PC-3 (cell line): ENCODE measurements at places on chromosomes 16 and 17. TPM values are rescaled to one million over a fixed set of nuclear protein-coding genes. Genes with fewer than 3 reads are reported as not detected.

DNA sequence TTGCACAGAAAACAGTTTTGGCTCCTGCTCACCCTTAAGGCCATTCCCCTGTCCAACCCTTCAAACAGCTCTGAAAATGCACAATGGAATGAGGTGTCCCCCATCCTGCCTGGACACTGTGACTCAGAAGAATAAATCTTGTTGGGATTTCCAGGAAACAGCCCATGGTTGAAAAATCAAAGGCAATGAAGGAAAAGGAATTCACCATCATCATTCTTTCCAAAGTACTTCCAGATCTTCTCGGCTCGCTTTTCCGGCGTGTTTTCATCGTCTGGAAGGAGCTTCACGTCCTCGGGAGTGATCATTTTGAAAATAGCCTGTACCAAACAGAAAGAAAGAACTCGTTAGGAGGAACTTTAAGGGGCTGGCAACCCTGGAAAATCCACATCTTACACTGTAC is 4.3 kb downstream of the RCVRN start:
- no peaks in the 10 kb centered on the region for H3K27me3 ChIP-seq
- H3K4me1 ChIP-seq, result peaks cover 11% of the 10 kb centered on the region; the same call in 1 of the 2 replicates
- DNase-seq, result peak; percentile 47

- H3K27ac ChIP-seq, result no peak overlapping the region
- no peaks in the 10 kb centered on the region for H3K36me3 ChIP-seq
- no peak overlapping the region for H3K4me3 ChIP-seq
- H3K27me3 ChIP-seq, result no peaks in the 10 kb centered on the region
- peaks cover 11% of the 10 kb centered on the region for H3K4me1 ChIP-seq
Observed at GRCh38 chr16:12392585-12393091, 411.0 kb downstream of the CPPED1 start.

GRCh38 chr16:65950211-65950610 is 416.3 kb upstream of the CDH5 start:
- peak; percentile 6 for DNase-seq
- H3K27me3 ChIP-seq, result no peaks in the 10 kb centered on the region
- H3K36me3 ChIP-seq, result no peaks in the 10 kb centered on the region
- no peak overlapping the region for H3K4me3 ChIP-seq
- H3K27ac ChIP-seq, result no peak overlapping the region

KRT17 gene
- 92.1 and 115 TPM in 2 replicates for total RNA-seq

DNA sequence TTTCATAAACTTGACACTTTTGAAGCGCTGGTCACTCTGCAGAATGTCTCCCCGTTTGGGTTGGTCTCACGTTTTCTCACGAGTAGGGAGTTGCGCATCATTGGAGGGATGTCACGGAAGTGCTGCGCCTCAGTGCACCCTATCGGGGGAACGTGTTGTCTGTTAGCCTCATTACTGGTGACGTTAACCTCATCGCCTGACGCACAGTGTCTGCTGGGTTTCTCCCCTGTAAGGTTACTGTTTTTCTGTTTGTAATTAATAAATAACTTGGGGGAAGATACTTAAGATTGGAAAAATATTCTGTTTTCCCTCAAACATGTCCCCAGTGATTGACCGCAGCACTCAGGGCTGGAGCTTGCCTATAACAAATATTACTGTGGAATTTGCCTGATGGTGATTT is 26.7 kb downstream of the VAC14 start:
- no peak overlapping the region for H3K27ac ChIP-seq
- DNase-seq, result no peak

DNA sequence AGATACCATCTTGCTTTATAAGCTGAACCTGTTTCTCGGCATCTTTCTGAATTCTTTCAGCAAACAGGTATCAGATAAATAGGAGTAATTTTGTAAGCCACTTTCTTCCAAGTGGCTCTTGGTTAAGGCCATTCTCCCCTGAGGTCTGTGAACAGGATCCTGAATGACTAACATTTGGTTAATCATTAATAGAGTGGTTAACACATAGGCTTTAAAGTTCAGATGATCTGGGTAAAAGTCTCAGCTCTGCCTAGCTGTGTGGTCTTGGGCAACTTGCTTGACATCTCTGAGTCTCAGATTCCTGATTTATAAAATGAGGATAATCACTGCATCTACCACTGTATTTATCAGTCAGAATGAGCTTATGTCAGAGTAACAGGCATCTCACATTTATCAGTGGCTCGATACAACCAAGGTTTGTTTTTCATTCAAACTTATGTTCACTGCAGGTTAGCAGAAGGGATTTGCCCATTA is 44.4 kb upstream of the ANKFN1 start:
- no peak overlapping the region for H3K27ac ChIP-seq
- H3K27me3 ChIP-seq, result 0 out of 2 replicates have a peak, but pooled peaks cover 9% of the 10 kb centered on the region

GPRC5B gene
- total RNA-seq, result 5.5 and 12.4 TPM in 2 replicates

DNA sequence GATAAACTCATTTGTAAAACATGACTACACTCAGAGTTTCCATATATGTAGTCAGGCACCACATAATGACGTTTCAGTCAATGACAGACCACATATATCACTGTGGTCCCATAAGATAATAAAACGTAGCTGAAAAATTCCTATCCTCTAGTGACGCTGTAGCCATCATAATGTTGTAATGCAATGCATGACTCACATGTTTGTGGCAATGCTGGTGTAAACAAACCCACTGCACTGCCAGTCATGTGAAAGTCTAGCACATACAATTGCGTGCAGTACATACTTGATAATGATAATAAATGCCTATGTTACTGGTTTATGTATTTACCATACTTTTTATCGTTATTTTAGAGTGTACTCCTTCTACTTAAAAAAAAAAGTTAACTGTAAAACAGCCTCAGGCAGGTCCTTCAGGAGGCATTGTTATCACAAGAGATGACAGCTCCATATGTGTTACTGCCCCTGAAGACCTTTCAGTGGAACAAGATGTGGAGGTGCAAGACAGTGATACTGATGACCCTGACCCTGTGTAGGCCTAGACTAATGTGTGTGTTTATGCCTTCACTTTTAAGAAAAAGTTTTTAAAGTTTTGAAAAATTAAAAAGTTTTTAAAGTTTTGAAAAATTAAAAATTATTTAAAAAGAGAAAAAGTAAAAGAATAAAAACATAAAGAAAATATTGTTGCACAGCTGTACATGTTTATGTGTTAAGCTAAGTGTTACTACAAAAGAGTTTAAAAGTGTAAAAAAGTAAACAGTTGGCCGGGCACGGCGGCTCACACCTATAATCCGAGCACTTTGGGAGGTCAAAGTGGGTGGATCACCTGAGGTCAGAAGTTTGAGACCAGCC is 9.0 kb downstream of the STAT5B start:
- H3K27me3 ChIP-seq, result no peaks in the 10 kb centered on the region
- no peak overlapping the region for H3K4me3 ChIP-seq
- H3K4me1 ChIP-seq, result no peaks in the 10 kb centered on the region
- DNase-seq, result no peak
- no peak overlapping the region for H3K27ac ChIP-seq

DNA sequence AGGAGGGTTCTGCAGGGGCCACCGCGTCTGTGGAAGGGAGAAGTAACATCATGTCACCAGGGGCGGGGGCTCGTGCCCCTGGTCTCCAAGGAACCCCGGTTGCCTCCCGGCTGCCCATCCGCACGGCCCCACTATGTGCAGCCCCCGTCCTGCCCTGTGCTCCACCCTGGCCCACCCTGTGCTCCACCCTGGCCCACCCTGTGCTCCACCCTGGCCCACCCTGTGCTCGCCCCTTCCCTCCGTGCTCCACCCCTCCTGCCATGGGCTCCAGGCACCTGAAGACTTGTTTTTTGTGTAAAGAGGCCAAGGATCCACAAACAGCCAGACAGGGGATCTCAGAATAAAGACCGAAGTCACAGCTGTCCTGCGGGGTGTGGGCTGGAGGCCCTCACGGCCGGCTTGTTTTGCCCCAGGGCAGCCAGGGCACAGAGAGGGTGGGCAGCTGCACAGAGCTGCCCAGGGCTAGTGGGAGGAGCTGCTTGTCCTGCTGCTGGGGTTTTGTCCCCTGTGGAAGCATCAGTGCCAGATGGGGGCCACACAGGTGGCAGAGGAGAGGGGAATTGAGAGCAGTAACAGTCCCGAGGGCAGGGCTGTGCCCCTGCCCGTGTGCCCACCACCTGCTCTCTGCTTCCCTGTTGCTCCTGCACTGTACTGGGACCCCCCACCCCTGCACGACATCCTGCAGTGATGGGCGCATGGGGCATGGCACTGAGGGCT is 147.0 kb upstream of the CIBAR2 start:
- DNase-seq, result no peak
- no peaks in the 10 kb centered on the region for H3K36me3 ChIP-seq
- no peaks in the 10 kb centered on the region for H3K4me1 ChIP-seq
- H3K27ac ChIP-seq, result no peak overlapping the region
- H3K27me3 ChIP-seq, result no peaks in the 10 kb centered on the region

GRCh38 chr17:35795007-35795870 is at the start of gene MMP28:
Gene MMP28 (minus strand): TSS chr17:35795641. CDS start chr17:35795377, 264 bp downstream.
- peak within 1 kb of the TSS; percentile 67 for H3K4me3 ChIP-seq
- H3K27ac ChIP-seq, result no peak within 1 kb of the TSS
- H3K36me3 ChIP-seq, result no peaks in the 10 kb centered on the region
- H3K27me3 ChIP-seq, result no peaks in the 10 kb centered on the region
- DNase-seq, result peak; percentile 40

CES5A gene
- not detected in 2 replicates for total RNA-seq

GRCh38 chr17:69518951-69519350 is 104.5 kb downstream of the MAP2K6 start:
- no peak overlapping the region for H3K27ac ChIP-seq
- H3K36me3 ChIP-seq, result no peaks in the 10 kb centered on the region
- no peaks in the 10 kb centered on the region for H3K27me3 ChIP-seq
- no peak overlapping the region for H3K4me3 ChIP-seq

RAI1 gene
- total RNA-seq, result 33.0 and 64.2 TPM in 2 replicates
